ENCODE measurements at places on chromosomes 11 and 22.

DNA sequence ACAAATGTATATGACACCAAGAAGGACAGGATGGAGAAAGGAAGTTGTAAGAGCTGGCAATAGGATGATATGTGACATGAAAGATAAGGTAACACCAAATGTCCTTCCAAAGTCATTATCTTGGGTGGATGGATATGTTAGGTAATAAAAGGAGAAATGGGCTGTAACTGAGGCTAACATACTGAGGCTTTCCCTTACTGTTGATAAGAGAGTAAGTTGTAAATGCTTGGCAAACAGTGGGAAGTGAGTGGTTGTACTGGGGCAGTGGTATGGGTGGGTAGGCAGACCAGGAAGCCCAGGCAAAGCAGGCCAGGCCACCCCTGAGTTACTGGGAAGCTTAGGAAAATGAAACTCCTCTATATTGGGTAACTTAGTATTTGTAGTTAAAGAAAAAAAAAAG is 73.7 kb downstream of the ARHGAP42 start:
- DNase-seq: no peak

DNA sequence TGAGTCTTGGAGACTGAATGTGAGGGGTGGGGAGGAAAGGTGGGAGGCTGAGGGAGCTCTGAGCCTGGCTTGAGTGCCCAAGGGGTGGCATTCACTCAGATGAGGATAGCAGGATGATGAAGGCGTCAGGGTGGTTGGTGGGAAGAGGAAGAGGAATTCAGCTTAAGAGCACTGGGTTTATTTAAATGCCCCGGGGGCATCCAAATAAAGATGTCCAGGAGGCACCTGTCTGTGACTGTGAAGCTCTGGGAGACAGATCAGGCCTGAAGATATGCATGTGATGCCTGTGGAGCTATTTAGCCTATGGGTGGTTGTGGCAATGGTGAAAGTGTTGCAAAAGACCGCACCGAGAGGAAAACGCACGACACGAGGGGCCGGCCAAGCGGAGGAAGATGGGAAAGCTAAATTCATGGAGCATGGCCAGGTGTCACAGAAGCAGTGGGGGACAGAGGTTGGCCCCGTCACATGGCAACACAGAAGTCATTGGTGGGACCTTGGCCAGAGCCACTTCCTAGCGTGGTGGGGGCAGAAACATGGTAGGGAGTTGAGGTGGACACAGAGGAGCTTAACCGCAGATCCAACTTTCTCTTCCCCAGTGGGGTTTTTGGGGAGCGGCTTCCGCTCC is 15.5 kb downstream of the SLC37A2 start:
- no peak for DNase-seq

- DNase-seq: no peak
Measured at GRCh38 chr11:13669544-13670488, 1.3 kb downstream of the FAR1 start.

GRCh38 chr11:7651700-7652099 is 21.6 kb downstream of the CYB5R2 start:
- no peak for DNase-seq

DNA sequence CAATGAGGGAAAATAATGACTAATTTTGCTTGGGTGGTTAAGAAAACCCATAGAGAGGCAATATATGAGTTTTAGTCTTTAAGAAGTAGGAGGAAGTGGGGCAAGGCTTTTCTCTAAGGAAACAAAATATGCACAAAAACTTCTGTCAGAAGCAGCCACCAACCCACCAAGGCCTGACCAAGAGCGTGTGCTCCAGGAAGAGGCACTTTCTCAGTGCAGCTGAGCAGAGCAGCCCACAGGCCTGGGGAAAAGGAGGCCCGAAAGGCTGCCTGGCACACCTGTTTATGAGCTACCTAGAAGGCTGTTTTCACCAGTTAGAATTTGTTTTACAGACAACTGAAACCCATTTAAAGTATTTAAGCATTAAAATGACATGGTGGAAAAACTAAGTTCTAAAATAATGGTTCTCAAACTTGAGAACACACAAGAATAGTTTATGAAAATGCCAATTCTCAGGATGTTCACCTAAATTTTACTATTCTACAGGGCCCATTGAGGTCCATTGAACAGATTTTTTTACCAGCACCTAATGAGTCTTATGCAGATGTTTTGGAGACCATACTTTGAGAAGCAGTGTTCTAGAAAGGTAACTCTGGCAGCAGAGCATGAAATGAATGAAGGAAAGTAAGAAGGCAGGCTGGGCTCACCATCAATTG is 160.5 kb upstream of the DDI1 start:
- no peak for DNase-seq

GRCh38 chr22:45420539-45420938 is 7.0 kb downstream of the RIBC2 start:
- no peak for DNase-seq

DNA sequence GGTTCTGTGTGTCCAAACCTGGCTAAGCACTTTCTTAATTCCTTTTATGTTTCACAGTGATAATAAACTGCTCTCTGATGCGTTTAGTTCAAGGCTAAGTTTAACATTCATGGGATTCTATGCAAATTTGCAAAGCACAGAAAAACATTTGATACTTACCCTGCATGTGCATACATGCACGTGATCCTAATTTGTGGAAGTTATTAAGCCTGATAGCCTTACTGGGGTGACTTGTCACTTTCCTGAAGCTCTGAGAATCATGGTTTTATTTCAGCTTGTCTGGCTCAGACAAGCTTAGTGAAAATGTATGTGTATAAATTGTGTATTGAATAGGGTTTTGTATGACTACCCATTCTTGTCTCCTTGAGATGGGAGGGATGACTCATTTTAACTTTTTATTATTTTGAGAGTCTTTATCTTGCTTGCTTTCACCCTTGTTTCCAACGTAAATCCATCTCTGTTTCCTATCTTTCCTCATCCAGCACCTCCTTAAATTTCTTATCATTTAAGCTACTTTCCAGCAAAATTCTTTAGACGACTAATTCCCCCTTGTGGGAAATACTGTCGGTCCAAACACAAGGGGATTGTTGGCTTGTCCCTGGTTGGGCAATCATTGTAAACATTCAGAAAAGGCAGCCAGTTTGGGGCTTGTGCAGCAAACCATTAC is 167.1 kb downstream of the C11orf91 start:
- no peak for DNase-seq

Measured in NK-92 treated with Interleukin-12 subunit alpha and Interleukin-12 subunit beta, amount 100 ng/mL, for 24 hours (cell line).